Trophoblast cell (in vitro differentiated cells and primary cell): ENCODE measurements at places on chromosomes 16 and 17.
A peak's percentile ranks its signal among the peaks of the same experiment; 100 is the strongest.

GRCh38 chr16:50708373-50709060, 15.1 kb downstream of the NOD2 start:
- no peak for DNase-seq

DNA sequence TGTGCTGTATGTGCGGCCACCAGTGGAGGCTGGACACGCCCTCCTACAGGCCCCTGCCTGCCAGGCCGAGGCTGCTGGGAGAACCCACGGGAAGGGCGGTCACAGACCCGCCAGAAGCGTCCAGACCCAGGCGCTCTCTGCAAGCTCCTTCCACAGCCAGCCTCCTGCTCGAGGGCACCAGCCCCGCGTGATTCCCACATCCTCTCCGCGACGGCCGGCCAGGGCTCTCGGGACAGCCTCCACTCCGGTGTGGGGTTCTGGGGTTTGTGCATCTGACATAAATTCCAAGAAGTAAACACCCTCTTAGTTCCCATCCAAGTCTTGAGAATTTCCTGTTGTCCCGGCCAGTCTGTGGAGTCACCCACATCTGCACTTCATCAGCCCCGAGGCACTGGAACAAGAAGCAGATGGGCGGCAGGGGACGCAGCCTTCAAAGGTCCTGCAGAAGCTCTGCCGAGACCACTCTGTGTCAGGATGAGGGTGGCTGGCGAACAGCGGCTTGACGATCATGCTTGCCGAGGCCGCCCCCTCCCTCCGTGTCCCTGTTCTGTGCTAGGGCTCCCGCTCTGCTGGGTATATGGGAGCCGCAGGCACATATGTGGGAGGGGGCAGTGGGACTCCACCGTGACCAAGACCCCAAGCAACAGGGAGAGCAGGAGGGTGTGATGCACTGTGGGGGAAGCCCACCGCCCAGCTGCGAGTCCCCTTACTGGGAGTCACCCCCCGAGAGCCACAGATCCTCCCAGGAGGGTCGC, 2.4 kb upstream of the TMEM204 start:
- DNase-seq = peak; percentile 21

GRCh38 chr16:27289669-27290068, 21.1 kb upstream of the NSMCE1 start:
- DNase-seq = no peak

DNA sequence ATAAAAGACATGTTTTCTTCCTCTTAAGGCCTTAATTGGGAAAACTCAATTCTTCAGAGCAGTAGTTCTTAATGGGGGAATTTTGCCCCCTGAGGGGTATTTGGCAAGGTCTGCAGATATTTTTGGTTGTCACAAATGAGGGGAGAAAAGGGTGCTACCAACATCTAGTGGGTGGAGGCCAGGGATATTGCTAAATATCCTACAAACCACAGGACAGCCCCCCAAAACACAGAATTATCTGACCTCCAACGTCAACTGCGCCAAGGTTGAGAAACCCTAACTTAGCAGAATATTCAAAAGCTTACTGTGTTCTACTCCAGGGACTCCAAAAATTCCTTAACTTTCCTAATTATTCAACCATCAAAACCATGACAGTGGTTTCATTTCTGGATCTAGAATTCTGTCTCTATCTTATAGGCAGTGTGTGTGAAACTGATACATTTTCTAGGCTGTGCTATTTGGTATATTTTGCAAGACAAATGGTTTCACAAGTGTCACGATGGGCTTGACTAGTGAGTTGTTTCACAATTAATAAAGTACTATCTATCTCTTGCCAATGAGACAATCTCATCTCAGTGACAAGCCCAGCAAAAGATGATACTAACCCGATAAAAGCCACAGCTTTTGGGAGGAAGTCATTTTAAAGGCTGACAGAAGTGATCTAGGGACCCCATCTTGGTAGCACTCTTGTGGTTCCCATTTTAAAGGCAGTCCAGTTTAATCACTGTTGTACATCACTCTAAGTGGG, 14.7 kb downstream of the TXNDC11 start:
- no peak for DNase-seq

GRCh38 chr17:70278844-70279462, 109.6 kb downstream of the KCNJ2 start:
- no peak for DNase-seq

- DNase-seq = no peak
Measured at GRCh38 chr16:89210904-89211515, 6.5 kb upstream of the ZNF778 start.

DNA sequence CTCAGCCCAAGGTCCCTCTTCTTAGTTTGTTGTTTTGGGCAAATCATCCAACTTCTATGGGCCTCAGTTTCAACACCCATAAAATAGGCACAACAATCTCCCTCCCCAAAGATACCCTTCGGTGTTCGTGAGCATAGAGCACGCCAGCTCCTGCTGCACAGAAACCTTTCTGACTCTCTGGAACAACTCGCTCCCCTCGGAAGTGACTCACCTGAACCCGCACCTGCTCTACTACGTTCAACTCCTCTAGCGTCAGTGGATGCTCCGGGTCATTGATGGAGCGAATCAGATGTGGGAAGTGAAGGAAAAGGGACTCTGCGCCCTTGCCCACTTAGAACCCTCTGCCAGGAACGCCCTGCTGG, 445 bp downstream of the CIAO2B start:
- DNase-seq = peak; percentile 80

DNA sequence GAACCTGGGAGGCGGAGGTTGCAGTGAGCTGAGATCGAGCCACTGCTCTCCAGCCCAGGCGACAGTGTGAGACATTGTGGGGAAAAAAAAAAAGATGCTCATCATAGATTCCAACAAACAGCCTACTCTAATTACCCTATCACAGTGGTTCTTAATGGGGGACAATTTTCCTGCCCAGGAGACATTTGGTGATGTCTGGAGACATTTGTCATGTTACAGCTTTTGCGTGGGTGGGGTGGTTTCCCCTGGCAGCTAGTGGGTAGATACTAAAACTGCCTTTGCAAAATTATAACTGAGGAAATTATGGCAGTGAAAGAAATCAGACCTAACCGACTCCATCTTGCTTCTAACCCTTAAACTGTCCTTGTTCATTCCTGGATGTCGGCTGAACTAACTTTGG, 92.5 kb upstream of the RBL2 start:
- no peak for DNase-seq

DNA sequence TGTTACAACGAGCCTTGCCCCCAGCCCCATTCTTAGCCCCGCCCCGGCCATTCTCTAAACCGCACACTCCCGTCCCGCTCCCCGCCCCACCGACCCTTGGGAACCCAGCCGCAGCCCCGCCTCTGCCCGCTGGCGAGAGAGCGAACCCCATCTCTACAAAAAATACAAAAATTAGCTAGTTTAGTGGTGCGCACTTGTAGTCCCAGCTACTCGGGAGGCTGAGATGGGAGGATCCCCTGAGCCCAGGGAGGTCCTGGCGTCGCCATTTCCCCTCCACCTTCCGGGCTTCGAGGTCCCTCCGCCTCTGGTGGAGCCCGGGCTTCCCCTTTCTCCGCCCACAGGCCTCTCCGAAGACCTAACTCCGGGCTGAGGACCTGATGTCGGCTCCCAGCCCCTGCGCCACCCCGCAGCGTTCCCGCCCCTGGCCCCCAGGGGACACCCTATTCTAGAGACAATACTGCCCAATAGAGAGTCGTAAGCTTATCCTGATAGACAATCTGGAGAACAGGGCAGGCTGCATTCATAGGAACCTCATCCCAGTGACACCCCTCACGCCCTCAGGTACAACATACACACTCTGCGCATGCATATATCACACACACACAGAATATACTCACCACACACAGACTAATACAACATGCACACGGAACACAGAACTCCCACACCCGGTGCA, 480 bp upstream of the PROCA1 start:
- DNase-seq = peak; percentile 18

DNA sequence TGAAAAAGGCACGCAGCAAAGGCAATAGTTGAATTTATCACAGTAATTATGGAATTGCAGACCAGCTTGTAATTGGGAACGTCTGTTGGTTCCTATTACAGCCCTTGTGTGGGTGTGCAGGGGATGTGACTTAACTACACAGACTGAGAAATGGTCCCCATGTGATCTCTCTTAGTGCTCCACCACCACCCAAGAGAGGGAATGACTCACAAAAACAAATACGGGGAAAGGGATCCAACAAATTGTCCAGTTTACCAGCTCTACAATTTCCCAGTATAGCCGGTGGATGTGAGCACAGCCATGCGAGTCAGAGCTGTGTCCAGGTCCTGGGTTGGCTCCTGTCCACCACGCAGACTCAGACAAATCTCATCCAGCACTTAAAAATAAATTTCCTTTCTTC, 337.9 kb downstream of the GRIN2A start:
- no peak for DNase-seq

GRCh38 chr17:21301593-21302550, 17.4 kb downstream of the MAP2K3 start:
- no peak for DNase-seq

- no peak for DNase-seq
Measured at GRCh38 chr16:1042049-1042744, 30.4 kb upstream of the SSTR5 start.

GRCh38 chr16:47065766-47066688, 77.7 kb downstream of the NETO2 start:
- no peak for DNase-seq

GRCh38 chr17:17785407-17785806, 51.4 kb downstream of the SREBF1 start:
- DNase-seq = no peak

- peak; percentile 16 for DNase-seq
Measured at GRCh38 chr17:67278363-67278762, 33.4 kb upstream of the HELZ start.

GRCh38 chr17:44381810-44382305, 7.6 kb downstream of the ITGA2B start:
- no peak for DNase-seq

- DNase-seq = peak; percentile 30
Measured at GRCh38 chr16:74568961-74569631, 37.8 kb downstream of the GLG1 start.

GRCh38 chr17:38559880-38560230, 45.9 kb downstream of the SRCIN1 start:
- no peak for DNase-seq

- DNase-seq = peak; percentile 26
Measured at GRCh38 chr16:89422905-89423630, 67.3 kb downstream of the ANKRD11 start.

- no peak for DNase-seq
Measured at GRCh38 chr16:10497132-10498101, 83.0 kb downstream of the EMP2 start.

GRCh38 chr16:53632526-53632925, 71.1 kb downstream of the RPGRIP1L start:
- DNase-seq = no peak

GRCh38 chr17:19904924-19905323, 37.2 kb upstream of the ULK2 start:
- no peak for DNase-seq

GRCh38 chr17:82397449-82398335, 20.5 kb upstream of the HEXD start:
- no peak for DNase-seq

DNA sequence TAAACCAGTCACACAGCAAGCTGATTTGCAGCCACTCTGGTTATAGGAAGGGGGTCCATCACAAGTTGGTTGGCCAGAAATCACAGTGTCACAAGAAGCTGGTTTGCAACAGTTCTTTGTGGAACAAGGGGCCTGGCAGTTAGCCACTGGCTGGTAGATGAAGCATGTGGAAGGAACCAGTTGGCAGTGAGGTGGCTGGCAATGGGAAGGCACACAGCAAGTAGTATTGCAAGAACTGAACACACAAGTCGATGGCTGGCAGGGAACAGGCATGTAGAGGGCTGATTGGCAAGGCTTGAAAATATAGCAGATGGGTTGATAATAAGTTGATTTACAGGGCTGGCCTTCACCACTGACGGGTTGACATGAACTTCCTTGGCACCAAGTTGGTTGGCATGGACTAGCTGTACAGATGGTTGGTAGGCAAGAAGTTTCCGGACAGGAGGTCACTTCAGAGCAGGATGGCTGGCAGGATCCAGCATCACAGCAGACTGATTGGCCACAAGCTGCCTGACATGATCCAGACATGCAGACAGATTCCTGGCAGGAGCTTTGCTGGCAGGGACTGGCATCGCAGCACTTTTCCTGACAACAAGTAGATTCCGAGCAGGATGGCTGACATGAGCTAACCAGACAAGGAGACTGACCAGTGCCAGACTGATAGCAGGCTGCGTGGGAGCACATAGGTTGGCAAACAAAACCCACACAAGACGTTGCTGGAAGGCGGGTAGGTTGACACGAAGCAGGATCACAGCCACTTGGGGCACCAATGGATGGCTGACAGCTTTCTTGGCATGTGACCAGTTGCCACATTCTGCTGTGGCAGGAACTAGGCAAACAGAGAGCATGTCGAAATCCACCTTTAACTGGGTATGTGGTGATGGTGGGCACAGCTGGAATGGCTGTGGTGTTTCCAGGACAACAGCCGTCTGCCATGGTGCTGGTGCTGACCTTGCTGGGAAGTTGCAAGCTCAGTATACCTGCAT, at the start of gene KRTAP29-1:
Gene KRTAP29-1 (minus strand): TSS at position 936 of the 986 bp plus-strand sequence. CDS start 0 bp downstream, at position 936.
- no peak for DNase-seq

DNA sequence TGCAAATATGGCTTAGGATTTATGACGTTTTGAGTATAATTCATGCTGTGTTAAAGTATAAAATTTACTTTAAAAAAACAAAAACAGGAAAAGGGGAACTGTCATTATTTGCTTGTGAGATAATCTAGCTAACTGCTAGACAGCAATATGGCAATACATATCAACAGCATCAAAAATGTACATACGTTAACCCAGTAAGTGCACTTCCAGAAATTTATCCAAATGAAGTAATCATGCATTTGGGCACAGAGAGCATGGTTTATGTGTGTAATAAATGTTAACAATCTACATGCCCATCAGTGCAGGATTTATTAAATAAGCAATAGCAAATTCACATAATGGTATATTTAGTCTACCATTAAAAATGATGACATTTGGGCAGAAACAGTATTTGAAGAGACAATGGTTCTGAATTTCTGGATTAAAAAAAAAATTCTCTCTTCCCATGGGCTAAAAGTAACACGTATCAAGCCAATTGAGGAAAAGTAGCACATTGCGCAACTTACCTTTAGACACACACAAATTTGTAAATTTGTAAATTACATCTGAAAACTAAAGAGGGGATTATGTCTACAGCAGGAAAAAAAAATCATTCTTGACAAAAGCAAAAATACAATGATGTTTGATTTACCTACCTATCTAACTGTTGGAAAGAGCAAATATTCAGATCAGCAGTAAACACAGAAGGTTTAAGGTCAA, 80.2 kb downstream of the CACNG1 start:
- no peak for DNase-seq

DNA sequence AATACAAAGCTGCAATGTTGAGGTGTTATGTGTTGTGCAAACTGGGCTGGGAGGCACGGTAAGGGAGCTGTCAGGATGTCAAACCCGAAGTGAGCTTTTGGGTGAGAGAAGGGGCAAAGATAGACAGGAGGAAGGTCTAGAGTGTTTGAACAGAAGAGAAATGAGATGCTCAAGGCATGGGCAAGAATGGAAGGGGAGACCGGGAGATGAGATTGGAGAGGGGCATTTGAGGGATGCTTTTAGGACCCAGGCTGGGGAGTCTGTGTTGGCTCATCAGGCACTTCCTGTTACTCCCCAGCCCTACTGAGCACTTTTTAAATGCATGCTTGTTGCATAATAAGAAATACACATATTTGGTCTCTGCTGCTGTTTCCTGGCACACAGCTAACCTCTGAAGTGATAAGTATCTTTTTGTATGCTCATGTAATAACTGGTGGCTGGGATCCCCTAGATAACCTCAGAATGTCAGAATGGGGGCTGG, 13.7 kb downstream of the UNC45B start:
- no peak for DNase-seq
